ENCODE measurements at places on chromosomes 7 and 10.

DNA sequence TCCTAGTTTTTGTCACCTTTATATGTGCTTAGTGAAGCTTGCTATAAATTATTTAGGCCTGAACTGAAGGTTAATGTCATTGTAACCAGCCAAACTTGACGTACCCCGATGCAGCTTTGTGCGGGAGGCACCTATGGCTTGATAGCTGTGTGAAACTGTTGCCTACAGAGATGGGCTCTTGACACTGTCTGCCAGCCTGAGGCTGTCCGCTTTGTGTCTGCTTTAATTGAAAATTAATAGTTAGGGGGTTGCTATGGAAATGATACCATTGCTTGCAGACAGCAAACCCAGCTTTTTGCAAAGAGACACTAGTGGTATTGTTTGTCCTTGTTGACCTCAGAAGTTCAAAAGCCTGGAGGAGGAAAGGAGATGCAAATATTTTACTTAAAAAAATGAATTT is 2.1 kb upstream of the FOXP2 start:
- DNase-seq: no peak

GRCh38 chr10:62231805-62232204 is 36.8 kb downstream of the RTKN2 start:
- DNase-seq: no peak

DNA sequence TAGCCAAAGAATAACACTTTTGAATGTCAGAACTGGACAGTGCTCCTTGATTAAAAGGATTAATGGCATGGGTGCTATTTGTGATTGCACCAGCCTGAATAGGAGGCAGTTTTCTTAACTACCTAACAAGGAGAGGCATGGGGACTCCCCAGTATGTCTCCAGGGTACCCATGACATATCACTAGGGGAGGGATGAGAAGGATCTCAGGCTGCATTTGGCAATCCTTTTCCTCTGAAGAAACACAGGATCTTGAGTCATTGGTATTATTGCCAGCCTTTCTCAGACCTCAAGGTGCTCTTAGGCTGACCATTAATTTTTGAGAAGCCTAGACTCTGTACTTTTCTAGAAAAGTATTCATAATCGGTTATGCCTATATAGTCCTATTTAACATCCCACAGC is 77.5 kb upstream of the NPVF start:
- no peak for DNase-seq

GRCh38 chr7:148348466-148348865 is 242.1 kb upstream of the C7orf33 start:
- DNase-seq: no peak

DNA sequence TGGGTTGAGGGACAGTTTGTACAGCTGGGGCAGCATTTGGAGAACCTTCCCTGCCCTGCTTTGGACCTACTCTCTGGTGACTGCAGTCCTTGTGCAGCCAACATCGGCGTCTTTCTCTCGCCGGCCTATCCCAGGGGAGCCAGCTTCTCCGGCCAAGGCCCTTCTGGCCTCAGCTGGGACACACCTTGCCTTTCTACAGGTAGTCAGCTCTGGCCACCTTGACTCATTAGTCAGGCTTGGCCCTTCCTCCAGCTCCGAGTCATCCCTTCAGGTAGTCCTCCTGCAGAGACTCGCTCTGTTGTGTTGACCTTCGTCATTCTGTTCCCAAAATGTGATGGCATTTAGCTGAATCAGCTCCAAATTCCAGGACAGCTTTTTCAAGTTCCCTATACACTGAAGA is 145.0 kb upstream of the CHST15 start:
- DNase-seq: no peak

GRCh38 chr7:4861673-4862072 is at the start of gene PAPOLB:
PAPOLB (minus strand) TSS chr7:4862030; CDS start chr7:4861810, 220 bp downstream.
- DNase-seq: no peak

GRCh38 chr7:91267171-91267955 is 3.1 kb downstream of the FZD1 start:
- no peak for DNase-seq

- DNase-seq: no peak
Observed at GRCh38 chr10:44411251-44411650, 26.4 kb upstream of the CXCL12 start.

GRCh38 chr7:106430535-106431455 is 146.0 kb upstream of the NAMPT start:
- DNase-seq: no peak

DNA sequence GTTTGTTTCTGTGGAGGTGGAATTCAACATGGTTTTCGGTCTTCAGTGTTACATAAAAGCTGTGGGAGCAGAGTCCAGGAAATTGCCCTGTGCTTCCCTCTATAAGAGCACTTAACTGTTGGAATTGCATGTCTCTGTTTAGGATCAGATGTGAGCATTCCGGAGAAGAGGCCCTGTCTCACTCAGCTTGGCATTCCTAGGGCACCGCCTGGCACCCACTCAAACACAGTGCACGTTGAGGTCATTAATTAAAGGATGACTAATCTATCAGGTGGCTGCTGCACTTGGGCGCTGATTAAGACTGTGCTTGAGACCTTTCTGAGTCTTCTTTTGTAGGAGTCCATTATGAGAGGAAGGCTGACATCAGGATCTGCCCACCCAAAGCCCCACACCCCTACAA is 82.8 kb upstream of the VIPR2 start:
- no peak for DNase-seq

DNA sequence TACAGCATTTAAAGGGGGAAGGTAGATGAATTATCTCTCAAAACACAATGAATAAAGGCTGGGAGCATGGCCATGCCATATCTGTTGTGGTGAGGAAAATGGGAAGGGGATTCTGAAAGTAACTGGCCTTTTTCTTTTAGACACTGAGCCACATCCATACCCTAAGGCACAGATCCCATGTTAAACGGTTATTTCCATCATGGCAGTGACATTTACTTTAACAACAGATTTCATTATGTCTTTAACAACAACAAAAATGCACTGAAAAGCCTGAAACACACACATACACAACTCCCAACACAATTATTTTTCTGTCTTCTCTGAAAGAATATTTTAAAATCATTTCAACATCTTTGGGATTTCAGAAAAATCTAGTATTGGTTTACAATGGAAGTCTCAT is 176.1 kb upstream of the FZD1 start:
- no peak for DNase-seq

DNA sequence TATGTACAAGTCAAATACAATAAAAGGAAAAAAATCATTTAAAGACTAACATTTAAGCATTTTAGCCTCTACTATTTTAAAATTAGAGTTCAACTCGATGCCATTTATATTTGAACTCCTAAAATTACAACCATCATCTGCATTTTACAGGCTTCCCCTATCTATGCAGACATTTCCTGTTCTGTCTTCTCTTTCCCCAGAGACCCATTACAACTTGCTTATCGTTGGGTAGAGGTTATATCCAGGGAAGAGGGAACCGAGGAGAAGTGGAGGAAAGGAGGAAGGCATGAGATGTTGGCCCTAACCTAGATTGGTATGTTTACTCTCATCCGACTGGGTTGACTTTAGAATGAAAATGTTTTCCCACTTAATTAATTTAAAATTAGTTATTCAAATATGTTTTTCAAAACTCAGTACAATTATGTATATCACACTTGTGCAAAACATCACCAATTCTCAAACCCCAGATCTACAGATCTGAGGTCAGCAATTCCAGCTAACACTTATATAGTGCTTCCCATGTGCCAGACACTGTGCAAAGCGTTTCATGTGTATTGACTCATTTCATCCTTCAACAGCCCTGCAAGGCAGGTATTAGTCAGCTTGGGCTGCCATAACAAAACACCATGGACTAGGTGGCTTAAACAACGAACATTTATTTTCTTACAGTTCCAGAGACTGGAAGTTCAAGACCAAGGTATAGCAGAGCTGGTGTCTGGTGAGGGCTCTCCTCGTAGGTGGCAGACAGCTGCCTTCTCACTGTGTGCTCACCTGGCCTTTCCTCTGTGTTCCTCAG is 27.3 kb upstream of the HERPUD2 start:
- DNase-seq: no peak

DNA sequence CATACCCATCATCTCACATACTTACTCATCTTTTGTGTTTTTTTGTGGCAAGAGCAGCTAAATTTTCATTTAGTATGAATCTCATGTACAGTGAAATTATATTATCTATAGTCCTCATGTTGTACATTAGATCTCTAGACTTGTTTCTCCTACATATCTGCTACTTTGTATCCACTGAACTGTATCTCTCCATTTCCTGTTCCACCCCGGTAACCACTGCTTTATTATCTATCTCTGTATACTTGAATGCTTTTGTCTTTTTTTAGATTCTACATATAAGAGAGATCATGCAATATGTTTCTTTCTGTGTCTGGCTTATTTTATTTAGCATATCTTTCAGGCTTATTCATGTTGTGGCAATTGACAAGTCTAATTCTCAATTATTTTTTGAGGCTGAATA is 125.1 kb downstream of the ANKRD7 start:
- DNase-seq: no peak

DNA sequence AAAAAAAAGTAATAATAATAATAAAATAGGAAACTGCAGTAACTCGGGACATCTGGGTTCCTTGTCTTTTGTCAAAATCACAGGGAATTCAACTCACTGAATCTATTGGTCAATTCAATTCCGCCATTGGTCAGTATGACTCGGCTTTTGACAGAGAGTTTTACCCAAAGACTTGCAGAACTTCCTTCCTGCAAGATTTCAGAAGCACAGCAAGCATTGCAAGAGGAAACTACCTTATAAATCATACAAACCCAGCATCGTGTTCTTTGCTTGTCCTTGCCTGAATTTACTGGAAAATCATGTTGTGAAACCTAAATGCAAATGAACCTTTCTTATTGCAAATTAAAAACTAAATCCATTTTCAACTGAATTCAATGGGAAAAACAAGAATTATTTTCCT is 15.5 kb downstream of the KLF6 start:
- DNase-seq: no peak

DNA sequence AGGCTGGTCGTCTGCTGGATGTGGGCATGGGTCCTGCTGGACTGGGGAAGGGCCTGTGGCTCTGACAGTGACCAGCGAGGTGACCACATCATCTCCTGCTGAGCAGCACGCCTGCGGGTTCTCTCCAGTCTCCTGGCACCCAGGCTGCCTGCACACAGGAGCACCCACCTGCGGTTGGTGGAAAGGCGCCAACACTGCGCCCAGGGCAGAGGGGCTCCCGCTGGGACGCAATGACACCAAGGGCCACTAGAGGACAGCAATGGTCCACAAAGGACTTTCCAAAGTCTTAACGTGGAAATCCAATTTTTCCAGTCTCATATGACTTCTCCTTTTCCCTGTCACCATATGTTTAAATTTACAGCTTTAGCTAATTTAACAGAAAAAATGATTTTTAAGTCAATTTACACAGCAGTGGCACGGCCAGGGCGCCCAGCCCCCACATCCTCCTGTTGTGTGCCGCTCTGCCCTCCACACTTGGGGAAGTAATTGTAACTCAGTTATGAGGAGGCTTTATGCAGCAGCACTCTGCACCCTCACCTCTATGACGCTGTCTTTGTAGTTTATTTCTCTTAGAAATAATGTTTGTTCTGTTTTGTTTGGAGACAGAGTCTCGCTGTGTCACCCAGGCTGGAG is 38.1 kb downstream of the CFAP46 start:
- DNase-seq: peak; percentile 59

GRCh38 chr7:91031757-91032156 is 232.5 kb upstream of the FZD1 start:
- no peak for DNase-seq

DNA sequence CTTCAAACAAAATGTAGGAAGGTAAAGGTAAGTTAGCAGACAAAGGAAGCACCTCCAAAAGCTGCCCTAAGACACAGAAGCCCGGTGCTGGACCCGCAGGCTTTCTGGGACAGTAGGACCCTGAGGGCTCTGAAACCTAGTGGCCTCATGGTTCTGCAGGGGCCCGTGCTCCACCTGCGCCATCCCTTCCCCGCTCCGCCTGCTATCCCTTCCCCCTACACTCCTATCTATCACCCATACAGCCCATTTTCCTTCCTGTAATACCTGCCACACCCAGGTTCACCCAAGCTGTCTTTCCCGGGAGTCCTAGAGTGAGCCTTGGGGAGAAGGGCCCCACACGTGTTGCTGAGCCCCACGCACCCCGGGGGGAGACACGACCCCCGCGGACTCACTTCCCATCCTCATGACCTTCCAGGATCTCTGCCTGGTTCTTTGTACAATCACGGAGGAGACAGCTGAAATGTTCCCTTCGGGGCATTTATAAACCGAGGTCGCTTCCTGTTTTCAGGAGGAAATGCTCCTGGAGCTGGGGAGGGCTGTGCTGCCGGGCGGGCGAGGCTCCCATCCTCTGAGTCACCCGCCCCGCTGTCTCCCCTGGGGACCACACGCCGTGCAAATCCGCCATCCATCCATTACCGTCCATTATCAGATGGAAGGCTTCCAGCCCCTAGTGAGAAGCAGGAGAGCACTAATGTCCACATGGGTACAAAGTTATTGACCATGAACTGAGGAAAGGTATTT is 251.7 kb upstream of the PITRM1 start:
- no peak for DNase-seq

- DNase-seq: no peak
Observed at GRCh38 chr10:98170249-98171117, 36.0 kb downstream of the R3HCC1L start.

- DNase-seq: no peak
Observed at GRCh38 chr7:18408461-18408860, 87.1 kb upstream of the HDAC9 start.

DNA sequence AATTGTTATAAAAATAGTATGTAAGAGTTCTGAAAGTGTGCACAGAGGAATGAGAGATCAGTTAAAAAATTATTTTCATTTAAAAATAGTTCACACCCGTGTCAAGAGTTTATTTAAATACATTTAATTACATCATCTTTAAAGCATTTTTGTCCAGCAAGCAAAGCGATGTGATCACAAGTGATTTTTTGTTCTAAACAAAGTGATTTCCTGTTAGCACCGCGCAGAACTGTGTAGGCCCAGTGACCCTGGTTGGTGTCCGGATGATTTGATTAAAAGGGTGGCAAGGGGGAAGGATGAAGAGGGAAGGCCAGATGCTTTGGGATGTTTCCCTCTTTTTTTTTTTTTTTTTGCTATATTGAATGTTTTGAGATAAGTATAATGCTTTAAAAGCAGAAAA is 227.8 kb upstream of the PITRM1 start:
- no peak for DNase-seq

- DNase-seq: peak; percentile 73
Observed at GRCh38 chr7:1123715-1124114, 35.8 kb downstream of the GPER1 start.

- no peak for DNase-seq
Observed at GRCh38 chr10:79128923-79129305, 60.1 kb downstream of the ZMIZ1 start.

DNA sequence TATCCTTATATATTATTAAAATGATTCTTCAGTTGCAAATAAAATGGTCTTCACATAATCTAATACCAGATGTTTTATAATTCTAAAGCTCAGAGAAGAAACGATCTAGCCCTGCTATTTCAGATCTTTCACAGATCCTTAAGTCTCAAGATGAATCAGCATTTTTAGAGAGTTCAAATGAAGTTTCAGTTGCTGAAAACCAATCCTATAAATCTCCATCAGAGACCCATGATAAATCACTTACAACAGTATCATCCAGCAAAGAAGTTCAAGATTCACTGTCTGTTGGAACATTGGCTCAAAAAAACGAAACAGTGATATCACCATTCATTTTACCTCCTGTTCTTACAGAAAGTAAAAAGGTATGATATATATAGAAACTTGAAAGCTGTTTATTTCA is 137.0 kb downstream of the CCDC7 start:
- no peak for DNase-seq

- DNase-seq: peak; percentile 68
Observed at GRCh38 chr10:77386838-77387237, 250.8 kb downstream of the KCNMA1 start.

- no peak for DNase-seq
Observed at GRCh38 chr7:139328375-139328774, 12.8 kb upstream of the FMC1 start.
